Urinary bladder (tissue), 4 donors: ENCODE measurements at places on chromosomes 4 and X. TPM values are rescaled to one million over a fixed set of nuclear protein-coding genes. Genes with fewer than 3 reads are reported as not detected.

GRCh38 chr4:149223659-149224058 is 592.0 kb downstream of the IQCM start:
- no peak for DNase-seq

Gene MAGEC1
- polyA plus RNA-seq: not detected

Gene EVC
- 18.7 TPM for polyA plus RNA-seq

Gene NPNT
- polyA plus RNA-seq: 13.0 TPM

- DNase-seq: no peak
Measured at GRCh38 chr4:25108556-25108955, 51.7 kb downstream of the SEPSECS start.

DNA sequence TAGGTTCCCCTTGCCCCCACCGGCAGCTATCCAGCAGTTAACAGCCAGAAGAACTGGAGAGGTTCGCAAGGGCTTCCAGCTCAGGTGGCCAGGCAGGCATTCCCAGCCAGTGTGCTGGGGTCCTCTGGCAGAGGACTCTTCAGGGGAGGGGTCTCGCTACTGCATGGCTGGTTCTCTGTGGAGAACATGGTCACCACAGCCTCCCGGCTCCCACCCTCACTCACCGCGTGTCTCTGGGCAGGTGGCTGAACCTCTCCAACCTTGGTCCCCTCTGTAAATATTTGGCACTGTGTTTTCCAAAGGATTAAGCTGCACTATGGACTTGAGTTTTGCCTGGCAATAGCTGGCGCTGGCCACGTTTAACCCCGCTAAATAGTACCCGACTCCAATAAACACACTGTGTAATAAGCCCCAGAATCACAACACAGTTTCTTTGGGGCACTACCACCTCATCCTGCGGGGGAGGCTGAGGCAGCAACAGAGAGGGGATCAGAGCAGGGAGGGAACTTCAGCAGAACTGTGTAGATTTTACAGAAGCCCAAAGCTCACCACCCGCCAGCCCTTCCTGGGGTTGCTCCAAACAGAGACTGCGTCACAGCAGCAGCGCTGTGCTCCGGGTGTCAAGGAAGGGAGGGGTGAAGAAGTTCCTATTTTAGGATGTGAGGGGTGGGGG is 15.2 kb downstream of the BCOR start:
- DNase-seq: no peak

GRCh38 chrX:35699642-35700041 is 98.5 kb upstream of the MAGEB16 start:
- no peak for DNase-seq

- no peak for DNase-seq
Measured at GRCh38 chrX:122269243-122269781, 914.8 kb upstream of the GRIA3 start.

Gene F11
- 0.04 TPM for polyA plus RNA-seq
